ENCODE measurements at places on chromosomes 3 and 15.

- DNase-seq: no peak
These were observed 192.9 kb downstream of the ZBBX start for GRCh38 chr3:167187221-167187620.

DNA sequence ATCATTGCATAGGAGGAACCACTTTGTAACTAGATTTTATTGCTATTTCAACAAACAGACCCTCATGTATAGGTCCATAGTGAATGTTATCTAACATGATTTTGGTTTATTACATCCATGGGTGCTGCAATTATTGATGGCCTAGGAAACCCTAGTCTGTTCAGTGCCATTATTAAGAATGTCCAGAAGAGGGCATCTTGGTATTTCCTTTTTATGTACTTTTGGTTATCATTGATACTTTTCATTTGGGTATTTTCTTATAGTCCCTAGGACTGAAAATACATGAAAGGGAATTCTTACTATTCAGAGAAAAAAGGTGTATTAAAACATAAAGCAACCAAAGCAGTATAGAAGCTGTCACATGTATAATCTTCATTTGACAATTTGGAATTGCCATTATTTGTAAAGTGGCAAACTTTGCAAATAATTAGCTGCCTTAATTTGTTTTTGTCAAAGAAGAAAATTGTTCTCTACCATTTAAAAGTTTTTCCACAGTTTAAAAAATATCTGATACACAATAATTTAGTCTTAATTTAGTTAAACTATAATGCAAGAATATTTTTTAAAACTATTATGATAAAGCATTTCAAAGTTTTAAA lies 48.7 kb downstream of the CNOT10 start:
- no peak for DNase-seq

GRCh38 chr15:68061171-68061570 lies 7.1 kb downstream of the PIAS1 start:
- DNase-seq: no peak

DNA sequence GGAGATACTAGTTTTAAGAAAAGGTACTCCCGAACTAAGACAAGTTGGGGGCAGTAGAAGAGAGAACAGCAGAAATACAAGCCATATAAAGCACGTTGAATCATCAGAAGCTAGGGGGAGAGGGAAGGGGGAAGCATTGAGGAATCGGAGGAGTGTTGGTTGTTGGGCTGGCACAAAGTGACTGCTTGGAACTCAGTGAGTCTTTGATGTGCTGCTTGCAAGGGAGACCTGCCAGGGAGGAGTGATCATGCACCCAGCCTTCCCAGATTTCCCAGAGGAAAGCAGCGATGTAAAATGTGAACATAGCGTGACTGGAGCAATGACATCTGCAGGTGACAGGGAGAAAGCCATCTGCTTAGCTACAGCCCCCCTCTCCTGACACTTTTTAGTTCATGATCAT lies 192.4 kb upstream of the IL12A start:
- no peak for DNase-seq
